Stimulated activated CD8-positive, alpha-beta memory T cell treated with anti-CD3 and anti-CD28 coated beads, Interleukin-15, amount 100 ng/mL, for 1 hour (primary cell): ENCODE measurements at places on chromosomes 7 and 10.

DNA sequence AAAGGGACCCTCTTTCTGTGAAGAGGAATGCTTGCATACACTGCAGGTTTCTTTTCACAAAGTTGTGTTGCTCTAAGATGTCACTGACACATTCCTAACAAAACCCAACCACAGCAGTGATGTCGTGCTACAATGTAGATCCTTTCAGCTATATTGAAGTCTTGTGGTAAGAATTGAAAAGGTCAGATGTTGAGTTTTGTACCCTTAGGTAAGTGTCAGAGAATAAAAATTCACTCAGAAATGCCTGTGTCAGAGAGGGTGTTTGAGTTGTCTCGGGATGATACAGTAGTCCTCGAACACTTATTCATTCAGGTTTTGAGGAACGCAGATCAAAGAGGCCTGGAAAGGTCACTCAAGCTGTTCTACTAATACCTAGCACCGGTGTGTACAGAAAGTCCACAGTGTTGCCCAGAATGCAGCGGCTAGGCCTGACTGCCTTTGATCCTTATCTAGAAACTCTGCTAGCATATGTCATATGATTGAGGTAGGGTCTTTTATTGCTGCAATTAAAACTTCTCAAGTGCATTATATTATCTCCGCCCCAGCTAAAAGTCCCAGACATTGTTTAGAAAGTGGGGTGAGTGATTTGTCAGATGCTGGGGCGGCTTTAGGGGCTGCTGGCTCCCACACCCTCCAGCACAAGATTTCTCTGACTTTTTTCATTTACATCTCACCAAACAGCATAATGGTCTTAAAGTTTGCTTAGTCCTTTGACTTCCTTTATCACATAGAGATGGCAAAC lies 26.0 kb downstream of the RNF32 start:
- no peak for DNase-seq

DNA sequence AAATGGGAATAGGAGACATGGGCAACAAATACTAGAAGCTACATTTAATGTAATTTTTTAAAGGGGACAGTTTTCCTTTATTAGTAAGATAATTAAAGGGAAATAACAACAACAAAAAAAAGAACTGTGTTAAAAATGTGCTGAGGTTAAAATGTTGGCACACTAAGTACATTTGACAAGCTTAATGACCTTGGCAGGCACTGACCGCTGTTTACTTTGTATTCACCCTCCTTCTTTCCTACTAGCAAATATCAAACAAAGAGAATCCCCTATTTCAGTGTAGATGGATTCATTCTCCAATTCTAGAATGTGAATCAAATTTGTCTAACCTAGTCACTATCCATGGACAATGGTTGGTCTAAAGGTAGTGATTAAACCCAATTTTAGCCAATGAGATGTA lies 77.5 kb upstream of the TOMM7 start:
- no peak for DNase-seq

DNA sequence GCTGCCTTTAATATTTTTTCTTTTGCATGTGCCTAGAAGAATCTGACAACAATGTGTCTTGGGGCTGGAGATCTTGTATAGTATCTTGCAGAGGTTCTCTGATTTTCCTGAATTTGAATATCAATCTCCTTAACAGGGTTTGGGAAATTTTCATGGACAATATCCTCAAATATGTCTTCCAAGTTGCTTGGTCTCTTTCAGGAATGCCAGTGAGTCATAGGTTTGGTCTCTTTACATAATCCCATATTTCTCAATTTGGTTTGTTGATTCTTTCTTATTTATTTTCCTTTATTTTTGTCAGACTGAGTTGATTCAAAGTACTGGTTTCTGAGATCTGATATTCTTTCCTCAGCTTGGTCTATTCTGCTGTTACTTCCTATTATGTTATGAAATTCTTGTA lies 208.7 kb upstream of the GLI3 start:
- DNase-seq, result no peak

DNA sequence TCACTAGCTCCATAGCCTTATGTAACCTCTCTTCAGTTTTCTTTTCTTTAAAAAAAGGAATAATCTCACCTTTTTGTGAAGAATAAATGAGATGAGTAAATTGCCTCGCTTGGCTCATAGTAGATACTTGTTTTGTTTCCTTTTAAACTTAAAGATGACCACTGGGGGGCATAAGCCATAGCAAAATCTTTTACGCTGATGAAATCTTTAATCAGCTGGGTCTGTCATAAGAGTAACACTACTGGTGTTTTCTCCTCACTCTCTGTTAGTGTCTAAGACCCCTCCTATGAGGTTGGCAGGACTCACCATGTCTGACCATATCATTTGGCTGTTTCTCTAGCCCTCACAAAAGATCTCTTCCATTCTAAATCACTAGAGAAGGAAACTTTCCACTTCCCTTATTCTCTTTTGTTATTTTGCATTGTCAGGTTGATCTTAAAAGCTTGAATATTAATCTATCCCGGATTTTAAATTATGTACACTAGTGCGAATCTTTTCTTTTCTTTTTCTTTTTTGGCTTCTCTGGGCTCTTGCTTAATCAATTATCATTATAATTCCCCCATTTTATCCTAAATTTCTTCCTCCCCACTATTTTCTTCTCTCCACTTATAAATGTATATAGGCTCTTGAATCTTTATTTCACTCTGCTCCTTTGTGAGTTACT lies 12.5 kb downstream of the STAG3 start:
- DNase-seq, result no peak

DNA sequence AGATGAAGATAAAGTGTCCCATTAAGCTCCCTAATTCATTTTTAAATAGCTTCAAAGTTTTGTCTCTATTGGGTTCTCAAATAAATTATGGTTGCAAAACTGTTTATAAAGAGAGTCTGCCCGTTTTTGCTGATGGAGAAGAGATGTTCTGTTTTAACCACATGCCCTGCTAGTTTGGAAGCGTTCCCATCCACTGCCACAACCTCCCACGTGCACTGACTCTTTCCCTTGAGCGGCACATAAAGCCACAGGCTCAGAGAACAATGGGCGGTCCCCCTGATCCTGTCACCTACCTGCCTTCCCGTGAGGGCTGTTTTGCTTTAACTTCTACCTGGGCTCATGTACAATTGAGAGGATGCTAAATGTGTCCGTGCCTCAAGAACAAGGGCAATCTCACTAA lies 65.5 kb downstream of the CPVL start:
- DNase-seq, result no peak

- no peak for DNase-seq
Observed at GRCh38 chr7:65892161-65892560, 19.3 kb downstream of the VKORC1L1 start.

- no peak for DNase-seq
Observed at GRCh38 chr10:129133856-129134255, 333.2 kb upstream of the MGMT start.
